Left lobe of liver (tissue), 2 donors: ENCODE measurements at places on chromosomes 2 and 18. TPM values are rescaled to one million over a fixed set of nuclear protein-coding genes. Genes with fewer than 3 reads are reported as not detected.

NEUROD1 gene
- total RNA-seq, result not detected

NTSR2 gene
- not detected for total RNA-seq

B4GALT6 gene
- 2.7 TPM for total RNA-seq

ZNF512 gene
- total RNA-seq, result 6.7 TPM

DNA sequence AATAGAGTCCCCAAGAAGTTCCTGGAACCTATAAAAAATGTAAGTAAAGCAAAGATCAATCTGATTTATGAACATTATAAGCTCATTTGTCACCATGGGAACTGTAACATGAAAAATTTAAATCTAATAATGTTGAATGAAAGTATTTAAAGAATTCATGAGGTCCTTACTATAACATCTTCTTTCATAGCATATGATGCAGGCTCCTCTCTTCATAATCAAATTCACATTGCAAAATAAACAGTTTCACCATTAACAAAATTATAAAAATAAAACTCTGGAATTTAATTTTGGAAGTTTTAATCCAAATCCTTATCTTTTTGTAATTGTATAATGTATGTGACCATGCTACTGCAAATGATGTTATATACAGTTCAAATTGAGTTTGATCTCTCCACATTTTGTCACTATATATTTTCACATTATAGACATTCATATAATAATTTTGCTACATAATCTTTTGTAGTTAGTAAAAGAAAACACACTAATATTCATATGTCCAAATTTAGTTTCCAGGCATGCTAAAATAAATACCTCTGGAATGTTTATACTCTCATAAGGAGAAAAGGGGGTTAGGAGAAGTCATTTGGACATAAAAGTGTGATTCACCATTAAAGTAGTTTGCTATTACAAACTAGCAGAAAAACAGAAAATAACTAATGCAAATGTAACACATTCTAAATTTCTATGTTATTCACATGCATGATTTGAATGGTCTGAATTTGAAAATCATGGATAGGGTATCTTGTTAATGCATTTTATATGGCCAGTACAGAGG lies 954.1 kb downstream of the DSC3 start:
- DNase-seq, result no peak

DNA sequence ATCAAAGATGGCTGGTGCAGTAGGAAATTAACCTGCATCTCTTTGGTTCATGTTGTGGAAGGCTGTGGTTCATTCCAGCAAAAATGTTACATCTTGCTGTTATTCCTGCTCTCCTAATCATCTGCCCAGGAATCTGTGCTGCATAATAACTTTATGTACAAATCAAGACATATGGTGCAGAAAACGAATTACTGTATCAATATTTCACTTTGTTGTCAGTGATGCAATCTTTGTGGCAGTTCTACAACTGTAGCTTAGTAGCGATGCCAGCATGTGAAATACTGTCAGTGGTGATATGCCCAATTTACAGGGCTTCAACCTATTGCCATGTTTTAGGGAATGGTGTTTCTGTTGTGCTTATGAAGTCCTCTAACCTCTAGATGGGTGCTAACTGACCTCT lies 1114.7 kb downstream of the SOCS6 start:
- no peak for DNase-seq

- no peak for DNase-seq
Measured at GRCh38 chr2:174023591-174024523, 58.7 kb upstream of the SP3 start.

- DNase-seq, result no peak
Measured at GRCh38 chr18:35041815-35042387, 688 bp downstream of the MAPRE2 start.

- no peak for DNase-seq
Measured at GRCh38 chr2:181781078-181781786, 100.9 kb upstream of the NEUROD1 start.

GRCh38 chr18:217532-218336 lies 50.1 kb downstream of the THOC1 start:
- DNase-seq, result no peak

- DNase-seq, result no peak
Measured at GRCh38 chr2:144461308-144461766, 58.6 kb downstream of the ZEB2 start.

GRCh38 chr2:99888617-99889016 lies 253.8 kb downstream of the AFF3 start:
- DNase-seq, result no peak

DNA sequence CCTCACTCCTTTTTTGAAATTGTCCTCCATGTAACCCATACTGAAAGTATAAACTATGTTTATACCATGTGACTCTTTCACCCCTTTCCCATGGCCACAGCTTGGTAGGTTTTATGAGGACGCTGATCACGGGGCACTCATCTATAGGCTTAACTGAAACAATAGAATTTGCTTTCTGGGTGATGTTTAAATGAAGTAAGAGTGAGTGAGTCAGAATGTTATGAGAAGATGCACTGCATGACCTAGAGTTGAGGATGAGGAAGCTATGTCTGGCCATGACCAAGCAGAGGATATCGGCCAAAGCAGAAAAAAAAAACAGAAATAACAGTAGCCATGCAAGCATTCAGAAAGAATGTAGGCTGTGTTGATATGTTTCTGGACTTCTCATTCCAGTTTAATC lies 34.9 kb downstream of the SCN1A start:
- DNase-seq, result no peak

GRCh38 chr2:75022516-75022915 lies 64.1 kb downstream of the POLE4 start:
- no peak for DNase-seq

DNA sequence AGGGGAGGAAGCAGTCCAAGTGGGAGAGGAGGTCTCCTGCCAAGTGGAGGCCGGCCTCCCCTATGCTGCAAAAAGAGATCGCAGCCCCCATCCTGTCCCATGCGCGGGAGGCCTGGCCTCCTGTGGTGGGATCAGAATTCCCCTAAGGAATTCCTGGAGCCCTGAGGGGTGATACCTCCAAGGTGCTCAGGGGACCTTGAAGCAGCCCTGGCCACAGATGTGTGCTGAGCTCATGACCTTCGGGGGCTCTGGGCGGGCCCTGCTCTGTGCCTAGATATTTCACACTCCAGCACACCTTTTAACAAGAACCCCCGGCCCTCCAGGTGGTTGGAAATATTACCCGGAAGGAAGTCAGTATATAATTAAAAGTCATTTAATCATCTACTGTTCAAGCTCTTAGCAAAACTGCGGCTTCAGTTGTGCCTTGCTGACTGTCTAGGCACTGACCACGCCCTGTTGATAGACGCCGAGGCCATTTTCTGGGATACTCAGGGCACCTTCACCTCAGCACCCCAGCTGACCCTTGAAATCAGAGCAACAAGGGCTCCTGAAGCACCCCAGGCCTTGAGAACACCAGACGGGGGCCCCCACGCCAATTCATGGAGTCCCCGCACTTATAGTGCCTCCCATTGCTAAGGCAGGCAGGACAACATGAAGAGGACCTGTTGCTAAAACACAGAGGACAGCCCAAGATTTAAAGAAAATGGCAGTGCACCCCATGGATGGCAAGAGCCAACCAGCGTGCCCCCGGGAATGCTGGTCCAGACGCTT lies 119.1 kb downstream of the NDUFA10 start:
- DNase-seq, result no peak

GRCh38 chr2:190763901-190764514 lies 115.1 kb downstream of the NAB1 start:
- no peak for DNase-seq

DNA sequence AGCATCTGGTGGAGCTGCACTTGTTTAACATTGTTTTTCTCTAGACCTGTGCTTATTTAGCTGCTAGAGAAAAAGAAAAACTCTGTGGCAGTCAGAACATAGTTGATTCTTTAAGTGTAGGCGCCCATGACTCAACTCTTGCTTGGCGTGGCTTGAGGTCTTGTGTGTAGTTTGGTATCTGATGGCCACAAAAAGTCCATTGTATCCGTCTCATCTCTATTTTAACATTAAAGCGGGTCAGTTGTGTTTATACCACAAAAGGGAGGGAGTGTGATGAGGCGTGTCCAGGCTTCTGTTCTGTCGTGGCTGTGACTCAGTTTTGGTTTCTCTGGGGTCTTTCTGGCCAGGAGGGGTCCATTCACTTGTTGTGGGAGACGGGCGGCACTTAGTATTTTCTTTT lies 24.2 kb upstream of the UGT1A8 start:
- no peak for DNase-seq
